Stimulated activated CD4-positive, alpha-beta T cell treated with anti-CD3 and anti-CD28 coated beads, Interleukin-4, amount 100 ng/mL, for 24 hours (primary cell): ENCODE measurements at places on chromosomes 6 and 20.
A peak's percentile ranks its signal among the peaks of the same experiment; 100 is the strongest.

DNA sequence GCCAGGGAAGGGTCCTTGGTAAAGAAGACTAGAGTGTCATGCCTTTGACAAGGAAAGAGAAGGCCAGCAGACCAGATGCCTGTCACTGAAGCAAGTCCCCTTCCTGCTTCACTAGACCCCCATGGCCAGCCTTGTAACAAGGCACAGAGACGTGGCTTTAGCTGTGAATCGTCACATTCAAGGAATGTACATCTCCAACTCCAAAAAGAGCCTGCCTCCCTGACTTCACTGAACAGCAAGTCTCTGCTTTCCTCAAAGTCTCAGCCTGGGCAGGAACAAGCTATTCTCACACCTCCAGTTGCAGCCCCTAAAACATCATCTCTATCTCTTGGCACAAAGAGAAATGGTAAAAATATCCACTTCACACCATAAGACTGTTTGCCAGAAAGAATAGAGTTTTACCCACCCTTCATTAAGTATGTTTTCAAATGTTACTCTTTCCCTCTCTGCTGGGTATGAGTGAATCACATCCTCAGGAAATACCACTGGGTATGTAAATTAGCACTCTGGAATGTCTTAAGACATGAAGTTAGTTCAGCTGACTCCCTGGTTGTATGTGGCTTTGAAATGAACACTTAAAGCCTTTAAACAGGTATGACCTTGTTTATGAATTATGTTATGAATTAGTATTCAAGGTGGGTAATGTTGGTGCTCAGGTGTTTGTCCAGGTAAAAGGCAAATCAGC lies 46.4 kb upstream of the NT5E start:
- no peak for DNase-seq

- DNase-seq, result no peak
Observed at GRCh38 chr6:160386869-160387530, 38.8 kb downstream of the SLC22A3 start.

GRCh38 chr6:80519811-80520594 lies 413.5 kb downstream of the BCKDHB start:
- DNase-seq, result no peak

- no peak for DNase-seq
Observed at GRCh38 chr6:8086755-8087306, 15.5 kb downstream of the EEF1E1 start.

DNA sequence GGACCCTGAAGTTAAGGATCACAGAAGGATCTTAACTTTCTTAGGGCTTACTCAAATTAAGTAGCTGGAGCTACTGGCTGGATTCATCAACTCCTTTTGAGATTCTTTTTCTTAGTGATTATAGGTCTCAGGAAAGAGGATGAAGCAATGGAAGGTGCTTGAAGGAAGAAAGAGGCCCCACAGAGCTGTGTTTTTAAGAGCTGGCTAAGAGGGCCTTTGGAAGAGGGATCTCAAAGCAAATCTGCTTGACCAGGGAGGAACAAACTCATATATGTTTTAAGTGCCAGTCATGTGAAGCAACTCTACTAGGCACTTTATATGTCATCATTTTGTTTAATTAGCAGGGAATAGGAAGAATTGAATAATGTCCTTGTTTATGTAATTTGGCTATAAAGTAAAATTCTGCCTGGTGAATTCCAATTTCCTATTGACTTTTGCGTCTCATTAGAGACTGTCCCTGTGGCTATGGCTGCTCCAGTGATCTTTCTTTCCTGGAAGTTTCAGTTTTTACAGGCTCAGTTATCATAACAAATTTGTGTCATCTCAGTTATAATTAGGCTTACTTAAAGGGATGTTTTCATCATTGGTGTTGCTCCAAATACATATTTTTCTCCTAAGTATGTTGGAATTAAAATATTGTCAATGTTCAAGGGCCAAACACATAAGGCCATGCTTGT lies 222.8 kb upstream of the CITED2 start:
- no peak for DNase-seq

DNA sequence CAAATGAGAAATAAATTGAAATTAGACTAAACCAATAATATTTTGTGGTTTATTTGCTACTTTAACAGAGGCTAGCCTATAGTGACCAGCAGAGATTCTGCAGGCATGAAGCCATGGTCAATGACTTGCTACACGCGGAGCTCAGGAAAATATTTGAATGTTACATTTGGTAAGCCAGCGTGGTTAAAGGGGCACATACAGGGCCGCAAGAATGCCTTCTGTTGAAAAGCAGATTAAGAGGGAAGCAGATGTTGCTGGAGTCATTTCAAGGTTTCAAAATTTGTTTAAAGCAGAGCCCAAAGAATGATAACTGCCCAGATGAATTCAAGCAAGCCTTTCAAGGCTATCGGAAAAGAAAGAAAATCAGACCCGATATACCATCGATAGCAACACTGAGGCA lies 294.3 kb upstream of the MAN1A1 start:
- no peak for DNase-seq

DNA sequence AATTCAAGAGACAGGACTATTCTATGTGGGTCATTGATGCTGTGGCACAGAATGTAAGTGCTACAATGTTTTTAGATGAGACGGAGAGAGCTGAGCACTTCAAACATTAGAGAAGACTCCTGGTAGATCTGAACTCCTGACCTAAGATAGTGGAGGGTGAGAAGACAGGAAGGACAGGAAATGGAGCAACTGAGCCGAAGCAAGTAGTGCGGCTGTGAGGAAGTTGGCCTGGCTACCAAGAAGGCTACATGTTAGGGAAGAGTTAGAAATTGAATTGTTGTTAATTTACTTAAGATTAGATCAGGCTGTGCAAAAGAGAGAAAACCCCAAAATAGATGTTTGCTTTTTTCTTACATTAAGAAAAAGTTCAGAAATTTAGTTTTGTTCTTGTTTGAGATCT lies 14.4 kb upstream of the MLIP start:
- DNase-seq, result no peak

DNA sequence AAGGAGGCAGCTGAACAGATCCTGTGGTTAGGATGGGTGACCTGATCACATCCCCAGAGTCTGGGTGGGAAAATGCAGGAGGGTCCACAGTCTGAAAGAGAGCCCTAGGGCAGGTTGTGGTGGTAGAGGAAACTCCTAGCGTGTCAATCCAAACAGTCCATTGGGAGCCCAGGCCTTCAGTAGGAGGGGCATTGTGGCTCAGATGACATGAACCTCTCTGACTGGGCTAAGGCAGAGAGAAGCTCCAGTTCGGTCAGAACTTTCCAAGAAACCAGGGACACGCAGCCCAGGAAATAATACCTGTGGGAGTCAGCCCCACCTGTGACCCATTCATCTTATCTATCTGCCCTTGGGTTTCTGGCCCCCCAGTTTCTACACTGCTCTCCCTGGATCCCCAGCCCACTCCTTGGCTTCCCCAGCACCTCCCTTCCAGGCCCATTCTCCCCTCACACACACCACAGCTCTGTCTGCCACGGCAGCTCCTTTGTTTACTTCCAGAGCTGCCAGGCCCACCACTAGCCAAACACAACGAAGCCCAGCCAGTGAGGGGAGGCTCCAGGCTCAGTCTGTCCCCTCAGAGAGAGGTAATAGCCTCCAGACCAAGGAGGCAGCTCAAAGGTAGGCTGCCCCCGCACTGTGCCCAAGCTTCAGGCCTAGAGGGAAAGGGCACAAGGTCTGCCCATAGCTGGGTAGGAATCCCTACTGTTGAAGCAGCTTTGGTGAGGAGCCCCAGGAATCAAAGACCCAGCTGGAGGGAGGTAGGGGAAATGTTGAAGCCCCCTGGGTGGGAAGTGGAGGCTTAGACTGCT lies 6.2 kb downstream of the GDF5 start:
- DNase-seq, result no peak

DNA sequence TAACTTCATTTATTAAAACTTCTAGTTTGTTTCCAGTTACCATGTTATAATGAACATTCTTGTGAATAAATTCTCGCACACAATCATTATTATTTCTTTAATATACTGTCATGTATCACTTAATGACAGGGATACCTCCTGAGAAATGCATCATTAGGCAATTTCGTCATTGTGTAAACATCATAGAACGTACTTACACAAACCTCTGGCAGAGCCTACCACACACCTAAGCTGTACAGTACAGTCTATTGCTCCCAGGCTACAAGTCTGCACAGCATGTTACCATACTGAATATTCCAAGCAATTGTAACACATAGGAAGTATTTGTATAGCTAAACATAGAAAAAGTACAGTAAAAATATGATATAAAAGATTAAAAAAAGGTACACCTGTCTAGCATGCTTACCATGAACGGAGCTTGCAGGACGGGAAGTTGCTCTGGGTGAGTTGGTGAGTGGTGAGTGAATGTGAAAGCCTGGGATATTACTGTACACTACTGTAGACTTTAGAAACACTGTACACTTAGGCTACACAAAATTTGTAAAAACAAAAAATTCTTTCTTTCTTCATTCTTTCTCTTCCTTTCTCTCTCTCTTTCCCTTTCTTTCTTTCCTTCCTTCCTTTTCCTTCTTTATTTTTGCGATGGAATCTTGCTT lies 268.2 kb upstream of the SOX4 start:
- no peak for DNase-seq

DNA sequence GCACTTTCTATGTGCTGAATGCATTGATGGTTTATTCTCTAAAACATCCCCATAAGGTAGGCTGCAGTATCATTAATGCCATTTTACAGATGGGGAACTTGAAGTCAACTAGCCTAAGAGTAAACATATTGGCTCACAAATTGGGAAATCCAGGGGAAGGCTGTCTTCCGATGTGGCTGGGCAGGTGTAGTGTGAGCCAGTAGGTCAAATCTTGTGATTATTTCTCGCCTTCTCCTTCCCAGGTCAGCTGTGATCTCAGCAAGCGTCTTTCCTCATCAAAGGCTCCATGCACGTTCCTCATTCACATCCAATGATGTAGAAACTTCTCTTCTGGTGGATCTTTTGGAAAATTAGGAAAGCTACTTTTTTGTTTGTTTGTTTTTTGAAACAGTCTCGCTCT lies 94.1 kb upstream of the SHLD1 start:
- DNase-seq, result no peak

DNA sequence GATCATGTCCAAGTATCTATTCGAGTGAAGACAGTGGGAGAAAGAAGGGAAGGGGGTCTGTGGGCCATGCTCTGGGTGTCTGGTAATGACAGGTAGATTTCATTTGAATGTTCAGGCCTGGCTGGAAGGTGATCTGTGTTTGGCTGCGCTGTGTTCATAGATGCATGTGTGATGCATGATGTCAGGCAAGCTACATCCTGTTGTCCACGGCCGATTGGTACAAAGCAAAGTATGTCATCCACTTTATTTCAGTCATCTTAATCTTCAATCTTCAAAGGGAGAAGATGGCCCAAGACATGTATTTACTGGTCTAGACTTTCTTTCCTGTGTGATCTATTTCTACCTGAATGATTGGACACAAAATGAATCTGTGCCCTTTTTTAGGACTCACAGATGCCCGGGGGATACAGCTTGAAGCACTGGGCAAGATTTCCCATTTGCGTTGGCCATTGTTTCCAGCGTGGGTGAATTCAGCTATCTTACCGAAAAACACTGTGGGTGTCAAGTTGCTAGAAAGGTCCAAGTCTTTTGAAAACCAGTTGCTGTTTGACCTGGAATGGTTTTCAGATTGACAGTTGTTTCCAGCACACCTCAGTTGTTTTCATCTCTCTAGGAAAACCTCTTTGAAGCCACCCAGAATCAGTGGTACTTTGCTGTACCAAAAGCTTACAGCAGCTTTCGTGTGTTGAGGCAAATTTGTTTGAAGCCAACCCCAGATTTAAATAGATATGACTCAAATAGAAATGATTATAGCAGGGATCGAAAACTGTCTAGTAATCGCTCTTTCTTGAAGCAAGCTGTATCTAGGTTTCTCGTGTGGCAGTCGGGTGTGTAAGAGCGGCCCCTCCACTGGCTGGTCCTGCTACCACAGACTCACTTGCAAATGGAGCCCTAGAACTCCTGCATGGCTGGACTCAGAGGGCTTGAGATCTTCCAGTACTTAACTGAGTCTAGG lies 27.2 kb downstream of the DUSP22 start:
- DNase-seq, result peak; percentile 10

DNA sequence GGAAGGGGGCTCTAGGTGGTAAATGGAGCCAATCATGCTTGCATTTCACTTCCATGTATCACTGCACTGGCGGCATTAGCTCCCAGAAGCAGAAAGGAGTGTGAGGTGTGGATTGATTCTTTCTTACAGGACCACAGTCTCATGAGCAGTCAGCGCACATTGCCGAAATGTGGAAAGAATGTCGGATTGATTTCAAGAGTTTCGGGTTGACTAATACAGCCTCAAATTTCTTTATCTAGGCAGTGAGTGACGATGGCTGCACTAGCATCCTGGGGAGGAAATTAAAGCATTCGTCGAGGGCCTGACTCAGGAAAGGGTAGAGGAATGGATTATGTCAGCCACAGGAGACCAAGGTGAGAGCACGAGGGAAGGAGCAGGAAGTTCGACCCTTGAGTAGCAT lies 222.8 kb upstream of the CDYL start:
- no peak for DNase-seq

- DNase-seq, result no peak
Observed at GRCh38 chr20:33419140-33419974, 18.0 kb upstream of the CDK5RAP1 start.

GRCh38 chr6:81253821-81254220 lies 498.7 kb downstream of the TENT5A start:
- no peak for DNase-seq

GRCh38 chr6:125974214-125974866 lies 12.0 kb upstream of the TRMT11 start:
- DNase-seq, result no peak

- DNase-seq, result no peak
Observed at GRCh38 chr20:40612837-40613236, 76.2 kb downstream of the MAFB start.

DNA sequence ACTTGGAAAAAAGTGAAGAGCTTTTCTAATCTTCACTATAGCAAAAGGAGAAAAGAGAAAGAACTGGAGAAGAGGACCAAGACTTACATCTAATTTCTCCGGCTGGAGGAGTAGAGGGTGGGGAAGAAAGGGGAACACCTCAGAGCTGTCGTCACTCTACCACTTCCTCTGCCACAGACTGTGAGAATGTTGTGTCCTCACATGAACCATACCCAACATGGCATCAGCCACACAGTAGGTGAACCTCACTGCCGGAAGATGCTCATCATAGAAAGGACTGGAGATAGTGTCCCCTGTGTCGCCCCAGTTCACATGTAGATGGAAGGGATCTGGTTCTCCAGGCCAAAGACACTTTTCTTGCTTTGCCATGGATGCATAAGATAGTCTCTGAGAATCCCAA lies 604.4 kb upstream of the NOX3 start:
- no peak for DNase-seq

- DNase-seq, result no peak
Observed at GRCh38 chr6:14380086-14380820, 262.7 kb downstream of the CD83 start.

GRCh38 chr6:111700135-111700690 lies 94.5 kb upstream of the TRAF3IP2 start:
- DNase-seq, result no peak
